ENCODE measurements at places on chromosomes 5 and 9. TPM values are rescaled to one million over a fixed set of nuclear protein-coding genes. Genes with fewer than 3 reads are reported as not detected.

- H3K4me3 ChIP-seq = no peak overlapping the region
- DNase-seq = peak; percentile 22
Measured at GRCh38 chr5:133531594-133531993, 80.7 kb downstream of the FSTL4 start.

- DNase-seq = no peak
- H3K36me3 ChIP-seq = no peaks in the 10 kb centered on the region
- H3K4me1 ChIP-seq = no peaks in the 10 kb centered on the region
- no peak overlapping the region for H3K27ac ChIP-seq
- H3K4me3 ChIP-seq = no peak overlapping the region
Measured at GRCh38 chr9:103243553-103243952, 248.4 kb downstream of the CYLC2 start.

BTNL3 gene
- total RNA-seq = not detected

- H3K27me3 ChIP-seq = no peaks in the 10 kb centered on the region
- H3K27ac ChIP-seq = peak overlapping the region; percentile 37
- DNase-seq = no peak
- H3K4me1 ChIP-seq = peaks cover 7% of the 10 kb centered on the region
- H3K4me3 ChIP-seq = no peak overlapping the region
- H3K36me3 ChIP-seq = no peaks in the 10 kb centered on the region
Measured at GRCh38 chr5:157308836-157309465, 43.0 kb downstream of the CYFIP2 start.

DNA sequence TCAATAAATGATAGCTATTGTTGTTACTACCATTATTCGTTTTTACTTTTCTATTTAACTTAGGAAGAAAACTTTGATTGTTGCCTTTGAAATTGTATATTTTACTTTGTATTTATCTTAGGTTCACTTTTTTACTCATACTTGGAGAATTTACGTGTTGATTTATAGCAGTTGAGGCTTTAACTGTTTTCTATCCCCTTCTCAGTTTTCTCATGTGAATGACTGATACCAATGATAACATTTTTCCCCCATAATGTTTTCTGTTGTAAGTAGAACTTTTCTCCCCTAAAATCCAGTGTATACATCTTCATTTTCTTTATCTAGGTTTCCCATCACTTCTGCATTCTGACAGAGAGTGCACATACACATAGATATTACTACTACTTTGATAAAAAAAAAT lies 54.4 kb downstream of the FSD1L start:
- H3K36me3 ChIP-seq = no peaks in the 10 kb centered on the region
- DNase-seq = no peak
- H3K27ac ChIP-seq = no peak overlapping the region
- no peaks in the 10 kb centered on the region for H3K4me1 ChIP-seq
- H3K4me3 ChIP-seq = no peak overlapping the region

ADGRV1 gene
- 7.0 TPM for total RNA-seq

MFAP3 gene
- 36.4 TPM for total RNA-seq

DNA sequence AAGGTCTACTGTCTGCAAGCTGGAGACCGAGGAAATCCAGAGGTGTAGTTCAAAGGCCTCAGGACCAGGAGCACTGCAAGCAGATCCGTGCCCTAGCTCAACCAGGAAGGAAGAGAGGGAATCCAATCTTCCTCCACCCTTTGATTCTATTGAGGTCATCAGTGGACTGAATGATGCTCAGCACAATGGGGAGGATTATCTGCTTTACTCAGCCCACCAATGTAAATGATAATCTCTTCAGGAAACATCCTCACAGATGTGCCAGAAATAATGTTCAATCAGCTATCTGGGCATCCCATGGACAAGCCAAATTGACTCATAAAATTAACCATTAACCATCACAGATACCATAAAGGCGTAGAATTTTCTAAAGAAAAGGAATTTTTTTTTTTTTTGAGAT lies 92.0 kb downstream of the BASP1 start:
- DNase-seq = no peak
- H3K27me3 ChIP-seq = no peaks in the 10 kb centered on the region
- H3K4me1 ChIP-seq = no peaks in the 10 kb centered on the region
- H3K36me3 ChIP-seq = no peaks in the 10 kb centered on the region
- no peak overlapping the region for H3K27ac ChIP-seq

DNA sequence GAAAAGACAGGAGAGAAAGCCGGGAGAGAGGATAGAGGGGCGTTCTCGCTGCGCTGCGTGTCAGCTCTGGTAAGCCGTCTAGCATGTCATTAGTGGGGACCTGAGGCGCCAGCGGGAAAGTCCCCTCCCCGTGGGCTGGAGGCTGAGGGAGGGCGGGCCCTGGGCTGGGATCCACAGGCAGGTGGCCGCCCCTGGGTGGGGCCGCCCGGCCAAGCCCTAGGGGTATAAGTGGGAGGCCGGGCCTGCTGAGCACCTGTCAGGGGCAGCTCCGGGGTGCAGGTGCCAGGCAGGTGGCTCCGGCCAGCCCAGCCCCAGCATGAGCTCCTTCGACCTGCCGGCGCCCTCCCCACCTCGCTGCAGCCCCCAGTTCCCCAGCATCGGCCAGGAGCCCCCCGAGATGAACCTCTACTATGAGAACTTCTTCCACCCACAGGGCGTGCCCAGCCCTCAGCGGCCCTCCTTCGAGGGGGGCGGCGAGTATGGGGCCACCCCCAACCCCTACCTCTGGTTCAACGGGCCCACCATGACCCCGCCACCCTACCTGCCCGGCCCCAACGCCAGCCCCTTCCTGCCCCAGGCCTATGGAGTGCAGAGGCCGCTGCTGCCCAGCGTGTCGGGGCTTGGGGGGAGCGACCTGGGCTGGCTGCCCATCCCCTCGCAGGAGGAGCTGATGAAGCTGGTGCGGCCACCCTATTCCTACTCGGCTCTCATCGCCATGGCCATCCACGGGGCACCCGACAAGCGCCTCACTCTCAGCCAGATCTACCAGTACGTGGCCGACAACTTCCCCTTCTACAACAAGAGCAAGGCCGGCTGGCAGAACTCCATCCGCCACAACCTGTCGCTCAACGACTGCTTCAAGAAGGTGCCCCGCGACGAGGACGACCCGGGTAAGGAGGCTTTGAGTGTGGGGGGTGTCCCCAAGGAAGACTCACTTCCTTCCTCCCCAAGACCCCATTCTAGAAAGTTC lies at the start of gene FOXI1:
Gene FOXI1 (plus strand): TSS at position 256 of the 970 bp plus-strand sequence. CDS start 61 bp downstream, at position 317.
- H3K27ac ChIP-seq = no peak within 1 kb of the TSS
- peak; percentile 21 for DNase-seq
- no peaks in the 10 kb centered on the region for H3K36me3 ChIP-seq
